ENCODE measurements at places on chromosomes 1 and 21.
A peak's percentile ranks its signal among the peaks of the same experiment; 100 is the strongest.

GRCh38 chr21:31286621-31287020 is 57.4 kb downstream of the TIAM1 start:
- no peak for DNase-seq

DNA sequence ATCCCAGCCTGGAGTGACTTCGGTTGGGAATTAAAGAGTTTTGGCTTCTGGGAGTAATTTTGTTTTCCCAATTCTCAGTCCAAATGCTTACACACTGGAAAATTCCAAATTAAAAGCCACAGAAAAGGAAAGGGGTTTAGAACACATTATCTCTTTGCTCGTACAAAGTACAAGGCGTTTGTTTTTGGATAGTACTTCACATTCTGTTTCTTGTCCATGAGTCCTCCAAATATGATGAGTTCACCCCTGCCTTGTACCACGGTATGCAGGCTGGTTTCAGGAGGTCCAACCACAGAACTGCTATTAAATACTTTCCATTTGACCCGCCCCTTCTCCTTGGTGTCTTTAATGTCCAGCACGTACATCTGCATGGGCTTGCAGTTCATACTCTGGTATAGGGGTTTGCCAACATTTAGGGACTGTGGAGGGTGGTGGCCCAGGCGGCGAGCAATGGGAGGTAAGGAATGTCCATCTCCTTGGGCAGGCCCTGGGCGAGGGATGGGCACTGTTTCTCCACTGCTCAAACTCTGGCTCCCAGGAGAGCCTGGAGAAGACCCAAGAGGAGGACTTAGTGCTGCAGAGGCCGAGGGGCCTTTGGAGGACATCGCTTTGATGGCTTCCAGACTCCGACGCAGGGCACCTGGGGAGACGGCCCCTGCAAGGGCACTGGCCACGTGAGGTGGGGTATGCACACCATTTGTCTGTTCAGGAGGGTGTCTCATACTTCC is 13.7 kb upstream of the CPLANE2 start:
- no peak for DNase-seq

DNA sequence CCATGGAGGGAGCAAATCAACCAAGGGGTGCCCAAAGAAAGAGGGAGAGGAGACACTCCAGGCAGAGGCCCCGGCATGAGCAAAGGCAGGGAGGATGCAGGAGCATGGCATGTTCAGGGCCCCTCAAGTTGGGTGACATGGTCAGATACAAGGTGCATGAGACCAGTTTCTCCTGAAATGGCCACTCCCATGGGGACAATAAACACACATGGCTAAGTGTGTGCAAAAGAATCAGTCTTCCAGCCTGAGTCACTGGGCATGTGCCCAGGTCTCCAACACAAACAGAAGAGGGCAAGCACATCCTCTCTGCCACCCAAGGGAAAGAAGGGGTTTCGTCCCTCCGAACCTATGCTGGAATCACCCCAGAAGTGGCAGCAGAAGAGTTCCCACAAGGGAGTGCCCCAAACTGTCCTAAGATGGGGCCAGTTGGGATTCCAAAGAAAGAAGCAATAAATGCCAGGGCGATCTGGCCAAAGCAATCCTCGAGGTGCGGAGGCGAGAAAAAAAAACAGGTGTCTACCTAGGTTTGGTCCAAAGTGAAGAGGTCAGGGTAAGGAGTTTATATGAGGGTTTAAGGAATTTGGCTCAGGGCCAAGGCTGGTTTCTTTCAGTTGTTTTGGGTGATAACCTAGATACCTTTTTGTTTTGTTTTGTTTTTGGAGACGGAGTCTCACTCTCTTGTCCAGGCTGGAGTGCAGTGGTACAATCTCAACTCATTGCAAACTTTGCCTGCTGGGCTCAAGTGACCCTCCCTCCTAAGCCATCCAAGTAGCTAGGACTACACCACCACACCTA is 13.2 kb downstream of the CASP9 start:
- DNase-seq, result no peak

DNA sequence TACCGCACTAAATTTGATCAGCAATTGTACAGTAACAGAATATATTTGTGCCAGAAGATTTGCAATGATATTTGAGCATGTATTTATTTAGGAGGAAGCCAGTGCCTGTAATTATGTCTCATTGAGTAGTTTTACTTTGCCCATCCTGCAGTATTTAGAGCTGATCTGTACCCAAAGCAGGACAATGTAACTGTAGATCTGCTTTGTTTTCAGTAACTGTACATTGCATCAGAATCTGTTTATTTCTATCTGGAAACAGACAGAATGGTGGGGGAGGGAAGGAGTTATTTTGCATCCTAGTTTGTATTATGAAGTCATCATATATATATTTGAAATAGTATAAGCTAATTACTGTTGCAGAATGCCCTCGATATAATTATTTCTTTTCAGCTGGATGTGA is 36.2 kb upstream of the LRRC8C start:
- DNase-seq, result no peak

DNA sequence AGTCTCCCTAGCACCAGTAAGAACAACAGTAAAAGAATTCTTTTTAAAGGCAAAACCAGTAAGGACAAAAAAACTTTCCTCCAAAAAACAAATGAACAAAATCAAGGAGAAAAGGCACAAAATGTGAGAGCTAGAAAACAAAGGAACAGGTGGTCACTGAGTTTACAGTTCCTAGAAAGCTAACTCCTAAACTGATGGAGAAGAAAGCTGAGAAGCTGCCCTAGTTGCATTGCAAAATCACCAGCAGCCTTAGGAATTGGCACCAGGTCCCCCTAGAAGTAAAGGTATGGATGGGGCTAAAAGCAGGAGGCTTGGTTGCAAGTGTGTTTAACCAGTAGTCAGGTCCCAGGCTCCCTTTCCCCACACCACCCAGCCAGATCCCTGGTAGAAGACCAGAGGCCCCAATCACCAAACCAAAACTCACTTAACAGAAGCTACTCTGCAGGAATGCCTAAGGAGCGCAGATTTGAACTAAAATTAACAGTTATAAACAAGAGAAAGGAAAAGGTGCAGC is 47.6 kb downstream of the RAB3GAP2 start:
- DNase-seq, result no peak

DNA sequence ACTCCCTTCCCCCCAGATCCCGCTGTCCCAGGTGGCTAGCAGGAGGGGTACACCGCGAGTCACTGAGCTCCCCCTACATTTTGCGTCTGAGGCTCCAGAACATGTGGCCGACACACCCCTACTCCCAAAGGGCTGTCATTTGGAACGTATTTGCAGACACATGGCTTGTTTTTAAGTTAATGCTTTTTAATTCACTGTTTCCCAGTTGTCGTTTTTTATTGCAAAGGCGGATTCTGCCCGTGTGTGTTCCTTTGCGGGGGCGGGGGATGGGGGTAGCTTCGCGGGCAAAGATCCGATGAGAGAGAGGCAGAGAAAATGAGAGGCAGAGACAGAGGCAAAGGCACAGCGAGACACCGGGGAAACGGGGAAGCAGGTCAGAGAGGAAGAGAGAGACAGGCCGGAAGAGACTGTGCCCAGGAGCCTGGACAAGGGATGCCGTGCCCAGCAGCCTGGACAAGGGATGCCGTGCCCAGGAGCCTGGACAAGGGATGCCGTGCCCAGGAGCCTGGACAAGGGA is 270.2 kb downstream of the FOXD2 start:
- no peak for DNase-seq

DNA sequence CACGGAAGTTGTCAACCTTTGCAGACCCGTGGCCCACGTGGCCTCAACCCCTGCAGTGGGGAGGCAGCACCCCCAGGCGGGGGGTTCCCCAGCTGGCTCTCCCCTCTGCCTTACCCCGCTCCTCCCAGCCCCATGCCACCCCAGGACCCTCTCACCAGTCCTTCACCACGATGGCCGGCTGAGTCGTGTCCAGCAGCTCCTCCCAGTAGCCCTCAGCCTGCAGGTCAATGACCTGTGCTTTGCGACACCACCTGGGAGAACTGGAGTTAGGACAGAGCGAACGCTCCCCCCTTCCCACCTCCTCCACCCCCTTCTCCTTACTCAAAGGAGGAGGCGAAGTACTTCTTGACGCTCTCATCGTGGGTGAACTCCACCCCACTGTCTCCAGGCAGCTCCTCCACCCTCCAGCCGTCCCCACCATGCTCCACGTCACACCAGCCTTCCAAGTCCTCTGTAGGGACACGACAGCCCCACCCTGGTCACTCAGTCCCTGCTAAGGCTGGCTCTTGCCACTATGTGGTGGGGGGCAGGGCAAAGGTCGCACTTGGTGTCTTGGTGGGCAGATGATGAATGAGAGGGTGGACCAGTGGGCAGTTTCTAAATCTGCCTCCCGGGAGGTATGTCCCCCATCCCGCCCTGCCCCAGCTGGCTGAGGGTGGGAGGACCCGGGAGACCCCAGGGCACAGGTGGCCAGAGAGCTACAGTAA is 4.5 kb downstream of the FBXO2 start:
- DNase-seq, result no peak

GRCh38 chr21:32424674-32425073 is 12.2 kb downstream of the EVA1C start:
- DNase-seq, result no peak

DNA sequence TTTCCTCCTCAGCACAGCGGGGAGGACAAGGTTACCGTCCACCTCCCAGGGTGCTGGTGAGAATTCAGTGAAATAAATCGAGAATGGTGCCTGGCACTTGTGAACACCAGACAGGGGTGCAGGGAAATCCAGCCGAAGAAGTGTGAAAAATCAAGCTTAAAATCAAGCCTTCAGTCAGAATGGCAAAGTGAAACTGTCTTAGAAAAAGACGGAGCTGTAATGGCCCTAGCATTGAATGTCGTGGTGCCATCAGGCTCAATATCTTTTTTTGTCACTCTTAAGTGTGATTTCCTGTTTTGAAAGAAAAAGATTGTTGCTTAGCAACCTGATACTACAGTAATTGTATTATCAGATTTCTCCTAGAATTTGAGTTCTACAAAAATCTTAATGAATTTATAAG is 22.1 kb downstream of the EDARADD start:
- peak; percentile 11 for DNase-seq

DNA sequence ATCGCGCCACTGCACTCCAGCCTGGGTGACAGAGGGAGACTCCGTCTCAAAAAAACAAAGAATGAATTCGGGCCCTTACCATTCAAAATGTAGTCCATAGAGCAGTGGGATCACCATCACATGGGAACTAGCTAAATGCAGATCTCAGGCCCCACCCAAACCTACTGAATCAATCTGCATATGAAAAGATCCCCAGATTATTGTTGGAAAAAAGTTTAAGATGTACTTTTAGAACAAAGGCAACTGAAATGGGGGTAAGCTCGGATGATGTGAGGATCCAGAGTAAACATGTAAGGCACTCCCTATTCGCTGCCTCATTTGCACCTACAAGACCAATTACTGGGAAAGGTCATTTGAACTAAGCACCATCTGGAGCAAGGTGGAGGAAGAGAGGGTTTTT is 803 bp upstream of the FLAD1 start:
- DNase-seq, result no peak

GRCh38 chr1:74463333-74463988 is 49.0 kb downstream of the LRRC53 start:
- DNase-seq, result no peak

GRCh38 chr1:40316595-40317393 is at the start of gene COL9A2:
TSS of gene COL9A2 (minus strand) at chr1:40317286. CDS start at chr1:40317197, 89 bp downstream.
- DNase-seq, result peak; percentile 32

DNA sequence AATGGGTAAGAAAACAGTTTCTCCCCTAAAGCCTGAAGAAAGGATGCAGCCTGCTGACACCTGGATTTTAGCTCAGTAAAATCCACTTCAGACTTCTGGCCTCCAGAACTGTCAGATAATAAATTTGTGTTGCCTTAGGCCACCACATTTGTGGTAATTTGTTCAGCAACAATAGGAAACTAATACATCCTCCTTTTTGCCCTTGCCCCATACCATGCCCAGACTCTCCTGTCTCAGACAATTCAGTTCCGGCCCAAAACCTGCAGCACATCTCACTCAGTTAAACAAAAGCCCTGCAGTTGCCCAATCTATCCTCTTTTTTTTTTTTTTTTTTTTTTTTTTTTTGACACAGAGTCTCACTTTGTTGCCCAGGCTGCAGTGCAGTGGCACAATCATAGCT is 25.8 kb downstream of the SMIM12 start:
- no peak for DNase-seq

GRCh38 chr1:64775113-64775512 is 30.2 kb downstream of the RAVER2 start:
- no peak for DNase-seq

GRCh38 chr1:96926176-96926575 is 204.6 kb downstream of the PTBP2 start:
- DNase-seq, result no peak

DNA sequence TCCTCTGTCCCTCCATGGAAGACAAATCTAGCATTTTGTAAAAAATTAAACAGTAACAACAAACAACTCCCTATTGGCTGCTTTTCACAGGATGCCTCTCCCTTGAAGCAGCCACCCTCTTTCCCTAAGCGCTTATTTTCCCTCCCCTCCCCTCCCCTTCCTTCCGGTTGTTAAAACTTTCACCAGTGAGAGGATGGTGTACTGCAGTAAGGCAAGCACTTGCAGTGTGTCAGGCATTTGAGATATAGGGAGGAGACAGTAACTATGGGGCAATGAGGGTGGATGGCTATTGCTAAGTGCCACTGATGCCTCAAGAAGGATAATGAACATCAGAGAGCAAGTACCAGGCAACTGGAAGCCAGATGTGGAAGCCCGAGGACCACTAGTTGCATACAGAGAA is 19.1 kb upstream of the KIAA1614 start:
- DNase-seq, result no peak

DNA sequence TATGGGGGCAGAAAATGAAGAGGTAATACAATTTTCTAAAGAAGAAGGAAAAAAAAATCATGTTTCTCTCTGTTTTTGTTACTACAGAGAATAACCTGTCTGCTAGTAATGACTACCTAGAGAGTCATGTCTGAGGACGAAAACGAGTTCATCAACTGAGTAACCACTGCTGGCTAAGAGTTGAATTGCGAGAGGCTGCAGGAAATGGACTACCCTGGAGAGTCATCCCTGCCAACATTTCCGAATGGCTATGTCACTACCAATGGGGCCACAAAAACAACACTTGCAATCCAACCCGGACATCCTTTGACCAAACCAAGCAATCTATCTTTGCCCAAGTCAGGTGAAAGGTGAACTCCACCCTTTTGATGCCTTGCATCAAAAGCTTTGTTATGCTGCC is 120.6 kb downstream of the FCRL5 start:
- no peak for DNase-seq

DNA sequence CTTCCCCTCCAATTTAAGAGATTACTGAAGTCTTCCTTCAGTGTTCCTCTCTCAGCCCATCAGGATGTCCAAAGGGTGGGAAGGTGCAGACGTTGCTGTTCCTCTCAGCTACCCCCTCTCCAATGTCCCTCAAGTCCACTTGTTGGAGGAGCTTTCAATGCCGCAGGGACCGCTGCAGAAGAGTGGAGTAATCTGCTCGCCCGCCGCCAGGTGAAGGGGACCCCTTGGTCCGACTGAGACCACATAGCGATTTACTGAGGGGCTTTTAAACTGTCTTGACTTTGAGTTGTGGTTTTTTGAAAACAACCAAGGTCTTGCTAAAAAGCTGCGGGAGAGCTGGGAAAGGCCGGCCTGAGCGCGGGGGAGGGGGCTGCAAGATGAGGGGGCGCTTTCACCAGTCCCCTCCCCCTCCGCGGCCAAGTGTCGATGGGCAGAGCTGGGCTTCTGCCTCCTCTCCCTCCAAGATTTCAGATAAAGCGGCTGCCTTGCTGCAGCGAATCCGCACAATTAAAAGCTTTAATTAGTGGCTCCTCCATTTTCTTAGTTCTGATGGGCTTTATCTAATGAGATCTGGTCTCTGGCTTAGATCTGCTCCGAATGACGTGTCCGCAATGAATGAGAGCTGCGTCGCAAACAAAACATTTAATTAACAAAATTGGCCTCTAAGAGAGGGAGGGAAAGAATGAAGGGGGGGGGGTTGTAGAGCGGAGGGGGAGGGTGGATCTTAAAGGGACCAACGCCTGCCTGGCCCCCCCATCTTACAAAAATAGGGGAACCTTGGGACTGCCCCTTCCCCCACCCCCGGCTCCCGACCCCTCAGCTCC is 5.9 kb downstream of the LMO4 start:
- DNase-seq, result no peak
